ENCODE measurements at places on chromosomes 12 and 14.

GRCh38 chr12:121214166-121214777, 4.3 kb downstream of the P2RX4 start:
- no peak for DNase-seq

DNA sequence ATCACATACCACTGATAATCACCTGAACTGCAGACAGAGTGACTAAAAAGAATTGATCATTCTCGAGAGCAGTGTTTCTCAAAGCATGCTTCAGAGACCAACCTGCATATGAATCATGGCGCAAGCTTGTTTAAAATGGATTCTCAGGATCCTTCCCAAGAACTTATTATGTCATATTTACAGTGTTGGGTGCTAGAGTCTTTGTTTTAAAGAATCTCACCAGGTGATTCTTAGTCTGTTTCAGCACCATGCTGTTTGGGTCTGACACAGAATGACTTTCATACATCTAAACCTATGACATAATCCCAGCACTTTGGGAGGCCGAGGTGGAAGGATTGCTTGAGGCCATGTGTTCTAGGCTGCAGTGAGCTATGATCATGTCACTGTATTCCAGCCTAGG, 31.3 kb upstream of the SSPN start:
- no peak for DNase-seq

DNA sequence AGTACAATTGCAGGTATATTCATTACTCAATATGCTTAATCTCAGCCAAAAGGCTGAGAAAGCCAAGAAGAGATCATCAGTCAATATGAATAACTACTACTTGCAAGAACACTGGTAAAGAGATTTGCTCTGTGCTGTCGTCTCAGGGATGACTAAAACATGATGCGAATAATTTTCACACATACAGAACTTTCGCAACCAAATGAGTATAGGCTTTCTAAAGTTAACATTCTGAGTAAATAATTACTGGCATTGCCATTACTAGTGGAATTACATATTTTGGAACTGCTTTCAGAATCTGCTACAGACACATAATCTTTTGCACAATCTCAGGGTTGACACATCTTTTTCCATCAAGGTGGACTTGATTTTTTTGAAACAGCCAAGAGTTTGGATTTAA, 24.7 kb downstream of the NCKAP1L start:
- DNase-seq = no peak

DNA sequence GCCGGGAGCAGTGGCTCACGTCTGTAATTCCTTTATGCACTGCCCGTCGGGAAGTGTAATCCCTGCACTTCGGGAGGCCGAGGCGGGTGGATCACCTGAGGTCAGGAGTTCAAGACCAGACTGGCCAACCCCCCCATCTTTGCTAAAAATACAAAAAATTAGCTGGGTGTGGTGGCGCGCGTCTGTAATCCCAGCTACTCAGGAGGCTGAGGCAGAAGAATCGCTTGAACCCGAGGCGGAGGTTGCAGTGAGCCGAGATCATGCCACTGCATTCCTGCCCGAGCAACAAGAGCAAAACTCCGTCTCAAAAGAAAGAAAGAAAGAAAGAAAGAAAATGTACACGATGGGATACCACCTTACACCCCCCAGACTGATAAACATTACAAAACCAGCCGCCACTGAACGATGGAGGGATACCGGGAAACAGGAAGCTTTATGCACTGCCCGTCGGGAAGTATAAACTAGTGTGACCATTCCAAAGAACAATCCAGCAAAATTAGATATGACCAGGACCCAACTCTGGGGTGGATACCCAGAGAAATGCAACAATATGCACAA, 1.1 kb downstream of the ABCD4 start:
- DNase-seq = no peak

GRCh38 chr14:69313176-69313575, 53.2 kb downstream of the GALNT16 start:
- no peak for DNase-seq

GRCh38 chr12:88575361-88575970, 4.8 kb downstream of the KITLG start:
- DNase-seq = no peak

GRCh38 chr12:1634590-1635191, 5.7 kb downstream of the WNT5B start:
- no peak for DNase-seq

- no peak for DNase-seq
Observed at GRCh38 chr12:115946867-115947695, 330.4 kb downstream of the MED13L start.
